ENCODE measurements at places on chromosomes 11 and 22.
A peak's percentile ranks its signal among the peaks of the same experiment; 100 is the strongest.

DNA sequence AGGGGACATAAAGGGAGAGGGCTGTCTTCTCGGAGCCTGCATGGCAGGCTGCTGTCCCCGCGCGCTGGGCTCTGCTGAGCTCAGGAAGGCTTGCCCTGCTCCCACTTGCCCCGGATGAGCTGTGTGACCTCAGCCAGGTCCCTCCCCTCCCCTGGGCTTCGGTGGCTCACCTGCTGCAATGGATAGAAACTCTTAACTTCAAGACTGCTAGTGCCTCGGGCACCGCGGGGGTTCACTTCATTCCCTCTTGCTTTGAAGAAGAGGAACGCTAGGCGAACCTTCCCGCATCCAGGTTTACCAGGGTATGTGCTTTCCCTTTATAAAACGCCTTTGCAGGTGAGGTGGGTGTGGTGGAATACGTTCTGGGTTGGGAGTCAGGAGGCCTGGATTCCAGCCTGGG is 115.0 kb downstream of the PHF21B start:
- no peak for DNase-seq

- no peak for DNase-seq
These were observed 12.3 kb downstream of the POU2AF1 start for GRCh38 chr11:111366560-111367410.

DNA sequence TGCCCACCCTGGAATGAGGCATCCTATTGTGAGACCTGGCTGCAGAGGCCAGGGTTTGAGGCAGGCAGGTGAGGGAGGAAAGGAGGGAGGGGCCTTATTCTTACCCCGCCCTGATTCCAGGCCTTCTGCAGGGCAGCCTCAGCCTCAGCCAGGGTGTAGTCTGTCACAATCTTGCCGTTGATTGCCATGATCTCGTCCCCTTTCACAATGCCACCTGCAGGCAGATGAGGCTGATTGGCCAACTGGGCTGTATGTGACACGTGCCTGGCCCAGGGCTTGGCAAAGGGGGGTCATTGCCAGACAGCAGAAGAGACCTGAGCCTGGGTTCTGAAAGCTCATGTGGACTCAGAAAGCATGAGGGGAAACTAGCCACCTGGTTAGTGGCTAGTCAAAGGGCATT is 21.4 kb upstream of the ABCC8 start:
- DNase-seq: peak; percentile 53

DNA sequence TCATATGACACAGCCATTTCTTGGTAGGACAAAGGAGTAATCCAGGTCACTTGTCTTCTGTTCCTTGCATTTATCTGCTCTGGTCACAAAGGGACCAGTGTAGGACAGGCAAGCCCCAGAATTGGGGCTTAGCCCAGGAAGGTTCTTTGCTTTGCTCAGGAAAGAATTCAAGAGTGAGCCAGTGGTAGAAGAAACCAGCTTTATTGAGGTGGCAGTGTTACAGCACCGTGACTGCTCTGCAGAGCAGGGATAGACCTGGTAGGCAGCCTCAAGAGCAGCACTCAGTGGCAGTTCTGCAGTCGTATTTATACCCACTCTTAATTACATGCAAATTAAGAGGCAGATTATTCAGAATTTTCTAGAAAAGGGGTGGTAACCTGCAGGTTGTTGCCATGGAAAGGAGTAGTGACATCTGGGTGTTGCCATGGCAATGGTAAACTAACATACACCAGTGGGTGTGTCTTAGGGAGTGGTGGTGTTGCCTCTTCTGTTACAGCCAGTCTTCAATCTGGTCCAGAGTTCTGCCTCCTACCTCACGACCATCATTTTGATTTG is 84.9 kb upstream of the RAB1B start:
- DNase-seq: no peak

DNA sequence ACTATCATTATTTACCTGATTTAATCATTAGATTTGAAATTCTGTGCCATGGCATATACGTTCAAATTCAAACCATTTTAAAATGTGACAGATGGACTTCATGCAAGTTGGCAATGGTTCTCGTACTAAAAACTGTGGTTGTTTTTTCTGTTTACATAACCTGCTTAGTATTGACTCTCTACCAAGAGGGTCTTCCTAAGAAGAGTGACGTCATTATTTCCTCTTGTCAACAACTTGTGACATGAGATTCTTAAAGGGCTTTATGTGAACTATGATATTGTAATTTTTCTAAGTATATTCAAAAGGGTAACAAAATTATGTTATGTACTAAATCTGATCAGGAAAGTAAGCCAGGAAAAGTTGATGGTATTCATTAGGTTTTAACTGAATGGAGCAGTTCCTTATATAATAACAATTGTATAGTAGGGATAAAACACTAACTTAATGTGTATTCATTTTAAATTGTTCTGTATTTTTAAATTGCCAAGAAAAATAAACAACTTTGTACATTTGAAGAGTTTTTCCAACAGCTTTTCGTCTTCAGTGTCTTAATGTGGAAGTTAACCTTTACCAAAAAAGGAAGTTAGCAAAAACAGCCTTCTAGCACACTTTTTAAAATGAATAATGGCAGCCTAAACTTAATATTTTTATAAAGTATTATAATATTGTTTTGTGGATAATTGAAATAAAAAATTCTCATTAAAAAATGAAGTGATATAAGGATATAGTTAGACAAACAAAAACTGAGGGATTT is 87.0 kb downstream of the GRK3 start:
- DNase-seq: no peak

DNA sequence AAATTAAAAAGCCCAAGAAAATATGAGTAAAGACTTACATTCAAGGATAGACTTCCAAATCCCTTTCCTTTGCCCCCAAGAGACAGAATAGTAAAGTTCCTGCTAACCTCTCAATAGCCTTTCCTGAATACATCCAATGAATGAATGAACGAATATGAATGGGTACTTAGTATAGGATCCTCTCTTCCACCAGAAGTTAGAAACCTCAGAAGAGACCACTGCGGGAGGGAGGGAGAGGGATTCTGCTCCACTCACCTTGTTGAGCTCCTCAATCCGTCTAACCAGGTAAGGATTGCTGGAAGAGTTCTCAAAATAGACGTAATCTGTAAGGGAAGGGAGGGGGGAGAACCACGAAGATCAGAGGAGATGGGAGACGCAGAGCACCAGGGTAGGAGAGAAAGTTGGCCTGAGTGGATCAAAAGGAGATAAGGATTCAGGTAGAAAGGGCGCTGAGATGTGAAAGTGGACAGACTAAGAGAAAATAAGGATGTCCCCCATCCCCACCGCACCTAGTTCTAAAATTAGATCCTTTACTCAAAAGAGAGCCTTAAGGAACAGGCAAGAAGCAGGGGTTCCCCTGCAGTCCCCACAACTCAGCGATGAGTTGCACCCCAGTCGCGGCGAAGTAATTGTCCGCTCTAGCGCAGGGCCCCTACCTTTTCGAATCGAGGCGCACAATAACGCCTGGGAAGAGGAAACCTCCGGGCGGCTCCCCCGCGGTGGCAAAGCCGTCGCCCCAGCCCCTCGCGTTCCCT is 1.1 kb downstream of the MTA2 start:
- no peak for DNase-seq

DNA sequence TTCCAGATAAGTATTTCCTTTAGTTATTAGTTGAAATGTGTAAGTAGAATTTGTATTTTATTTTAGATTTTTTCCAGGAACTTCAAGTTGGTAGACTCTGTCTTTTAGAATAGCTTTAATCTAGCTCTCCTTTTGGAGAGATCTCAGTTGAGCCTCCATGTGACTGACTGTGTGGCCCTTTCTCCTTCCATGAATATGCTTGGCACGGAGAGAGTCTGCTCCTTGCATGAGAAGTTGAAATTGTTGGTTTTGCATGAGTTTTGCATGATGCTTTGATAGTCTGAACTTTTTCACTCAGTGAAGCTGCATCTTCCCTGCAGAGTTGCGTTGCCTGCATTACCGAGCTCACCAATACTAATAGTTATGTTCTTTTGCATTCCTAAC is 32.8 kb upstream of the CTTN start:
- DNase-seq: no peak
